ENCODE measurements at places on chromosomes 11 and 22.
A peak's percentile ranks its signal among the peaks of the same experiment; 100 is the strongest.

DNA sequence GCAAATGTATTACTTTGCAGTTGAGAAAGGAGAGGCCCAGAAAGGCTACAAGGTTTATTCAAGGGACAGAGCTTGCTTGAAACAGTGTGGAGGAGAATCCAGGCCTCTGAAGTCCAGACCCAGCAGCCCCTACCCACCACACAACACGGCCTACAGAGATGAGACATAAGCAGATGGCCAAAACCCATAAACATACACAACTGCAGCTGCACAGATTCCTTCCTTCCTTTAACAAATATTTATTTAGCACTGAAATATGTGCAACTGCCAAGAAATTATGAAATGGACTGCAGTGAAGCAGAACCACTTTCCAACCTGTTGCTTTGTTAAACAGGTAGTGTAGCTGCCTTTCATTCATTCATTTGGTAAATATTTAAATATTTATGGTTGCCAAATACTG lies 122.3 kb downstream of the SPATA19 start:
- DNase-seq = no peak

- DNase-seq = no peak
Observed at GRCh38 chr11:20373568-20374209, 10.2 kb downstream of the HTATIP2 start.

DNA sequence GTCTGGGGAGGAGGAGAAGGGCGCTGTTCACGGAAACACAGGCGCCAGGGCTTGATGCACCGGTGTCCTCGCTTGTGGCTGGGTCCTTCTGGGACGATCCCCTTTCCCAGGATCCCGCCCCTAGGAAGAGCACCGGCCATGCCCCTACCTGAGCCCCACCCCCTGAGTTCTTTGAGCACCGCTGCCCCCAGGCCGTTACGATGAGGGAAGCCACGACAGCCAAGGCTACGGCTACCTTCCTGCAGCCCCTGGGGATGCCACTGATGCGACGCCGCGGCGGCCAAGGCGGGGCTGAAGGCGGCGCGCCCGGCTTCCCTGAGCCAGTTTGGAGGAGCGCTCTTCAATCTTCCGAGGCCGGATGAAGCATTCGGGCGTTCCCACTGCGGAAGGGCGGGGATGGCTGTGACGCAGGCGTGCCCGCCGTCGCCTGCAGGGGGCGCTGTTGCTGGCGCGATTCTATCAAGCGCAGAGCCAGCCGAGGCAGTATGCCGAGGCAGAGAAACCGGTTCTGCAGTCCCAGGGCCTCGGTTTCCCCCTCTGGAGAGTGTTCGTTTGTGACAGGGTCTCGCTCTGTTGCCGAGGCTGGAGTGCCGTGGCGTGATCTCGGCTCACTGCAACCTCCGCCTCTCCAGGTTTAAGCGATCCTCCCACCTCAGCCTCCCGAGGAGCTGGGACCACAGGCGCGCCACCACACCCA lies 9.7 kb upstream of the NEFH start:
- DNase-seq = peak; percentile 66

DNA sequence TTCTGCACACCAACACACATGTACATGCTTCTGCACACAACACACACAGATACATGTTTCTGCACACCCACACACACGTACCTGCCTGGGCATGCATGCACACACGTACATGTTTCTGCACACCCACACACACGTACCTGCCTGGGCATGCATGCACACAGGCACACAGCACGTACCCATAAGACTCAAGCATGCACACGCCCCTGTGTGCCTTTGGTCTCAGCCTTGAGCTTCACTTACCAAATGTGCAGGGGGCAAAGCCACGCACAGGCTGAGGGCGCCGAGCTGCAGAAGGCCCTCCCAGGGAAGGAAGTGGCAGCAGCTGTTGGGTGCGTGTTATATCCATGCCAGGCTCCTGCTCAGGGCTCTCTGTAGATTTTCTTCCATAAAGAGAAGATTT lies 34.7 kb upstream of the SMIM38 start:
- DNase-seq = no peak

DNA sequence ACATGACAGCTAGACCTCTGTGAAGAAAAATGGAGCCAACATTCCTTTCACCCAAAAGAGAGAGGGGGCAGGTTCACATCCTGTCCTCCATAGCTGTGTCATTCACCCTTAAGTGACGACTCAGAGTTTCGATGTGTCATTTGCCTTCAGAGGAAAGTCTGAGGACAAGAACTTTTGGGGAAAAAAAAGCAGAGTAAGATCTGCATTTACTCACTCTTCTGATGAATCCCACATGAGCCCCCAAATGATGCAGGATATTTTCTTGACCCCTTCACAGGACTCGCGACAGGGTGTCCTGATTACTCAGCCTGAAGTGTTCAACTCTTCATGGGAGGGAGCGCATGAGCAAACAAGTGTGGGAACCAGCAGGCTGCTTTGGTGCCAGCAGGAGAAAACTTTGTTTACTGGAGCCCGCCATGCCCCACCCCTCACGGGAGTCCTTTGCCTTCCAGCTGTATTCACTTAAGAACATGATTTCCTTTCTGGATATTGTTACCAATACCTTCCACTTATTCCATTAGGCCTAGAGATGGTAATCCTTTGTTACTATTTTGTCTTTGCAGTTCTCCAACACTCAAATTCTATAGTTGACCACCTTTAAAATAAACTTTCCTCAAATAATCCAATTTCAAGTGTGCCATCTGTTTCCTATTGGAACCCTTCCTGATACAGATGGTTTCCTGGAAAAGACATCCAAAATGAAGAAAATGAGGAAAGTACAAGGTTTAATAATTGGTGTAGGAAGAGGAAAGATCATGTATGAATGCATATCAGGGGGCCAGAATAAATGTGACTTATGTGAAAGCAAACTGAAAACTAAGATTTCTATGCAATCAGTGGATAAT lies 729.8 kb downstream of the FAM181B start:
- no peak for DNase-seq
